ENCODE measurements at places on chromosomes 6 and 20.

- no peak for DNase-seq
Observed at GRCh38 chr20:33602826-33603590, 59.1 kb upstream of the C20orf144 start.

DNA sequence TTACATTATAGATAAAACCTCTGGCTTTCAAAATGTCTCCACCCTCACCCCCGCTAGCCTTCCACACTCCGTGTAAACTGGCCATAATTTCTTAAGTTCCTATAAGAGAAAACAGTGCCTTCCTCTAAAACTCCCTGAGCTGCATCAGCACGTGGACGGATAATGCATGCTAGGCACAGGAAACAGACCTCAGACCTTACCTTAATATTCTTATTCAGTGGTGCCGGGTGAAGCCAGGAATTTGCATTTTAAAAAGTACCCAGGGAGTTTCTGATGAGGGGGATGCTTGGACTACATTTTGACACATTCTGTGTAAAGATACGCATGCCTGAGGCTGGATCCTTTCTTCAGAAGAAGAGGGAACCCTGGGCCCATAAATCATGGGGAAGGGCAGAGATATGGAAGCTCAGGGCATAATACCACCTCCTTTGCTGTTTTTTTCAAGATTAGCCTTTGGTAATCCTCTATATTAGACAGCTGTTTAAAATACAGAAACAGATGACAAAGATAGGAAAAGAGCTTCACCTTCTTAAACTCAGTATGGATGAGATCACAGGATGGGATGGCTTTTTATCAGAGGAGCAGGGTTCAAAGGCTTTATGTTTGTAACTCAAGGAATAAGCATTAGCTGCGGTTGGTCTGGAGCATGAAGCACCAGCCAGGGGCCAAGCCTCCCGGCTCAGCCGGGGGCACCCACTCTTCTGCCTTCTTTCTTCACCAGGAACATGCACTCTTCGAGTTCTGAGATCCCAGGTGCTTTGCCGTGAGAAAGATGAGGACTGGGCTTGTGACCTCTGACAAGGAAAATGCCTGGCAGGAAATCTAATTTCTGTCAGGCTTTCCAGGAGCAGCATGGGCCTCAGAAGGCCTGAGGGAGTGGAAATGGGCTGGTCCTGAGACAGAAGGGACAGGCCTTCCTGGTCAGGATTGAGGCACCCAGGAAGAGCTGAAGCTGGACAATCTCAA lies 218.1 kb upstream of the SOX4 start:
- no peak for DNase-seq

- peak; percentile 80 for DNase-seq
Observed at GRCh38 chr6:7701212-7701834, 24.6 kb upstream of the BMP6 start.

DNA sequence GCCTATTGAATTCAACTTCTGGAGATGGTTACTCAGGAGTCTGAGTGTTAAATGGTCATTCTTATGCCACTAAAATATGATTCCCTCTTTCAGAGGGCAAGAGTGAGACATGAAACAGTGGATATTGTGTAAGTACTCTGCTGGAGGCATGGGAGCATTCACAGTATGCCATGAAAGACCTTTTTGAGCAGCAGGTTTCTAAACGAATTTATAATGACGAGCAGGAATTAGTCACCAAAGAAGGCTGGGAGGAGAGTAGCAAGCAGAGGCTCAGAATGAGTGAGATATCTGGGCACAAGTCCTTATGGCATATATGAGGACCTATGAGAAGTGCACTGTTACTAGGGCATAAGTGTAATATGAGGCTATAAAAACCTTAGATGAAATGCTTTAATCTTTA lies 10.9 kb upstream of the MYB start:
- DNase-seq = no peak

DNA sequence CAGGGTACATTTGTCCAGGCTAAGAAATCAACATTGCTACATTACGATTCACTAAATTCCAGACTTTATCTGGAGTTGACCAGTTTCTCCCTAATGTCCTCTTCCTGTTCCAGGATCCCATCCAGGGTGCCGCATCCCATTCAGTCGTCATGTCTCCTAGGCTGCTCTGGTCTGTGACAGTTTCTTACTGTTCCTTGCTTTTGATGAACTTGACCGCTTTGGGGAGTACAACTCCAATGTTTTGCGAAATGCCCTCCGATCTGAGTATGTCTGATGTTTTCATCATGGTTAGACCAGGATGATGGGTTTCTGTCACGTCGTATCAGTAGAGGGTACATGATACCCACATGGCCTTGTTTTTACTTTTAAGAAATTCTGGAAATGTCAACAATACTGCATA lies 62.2 kb downstream of the CTCFL start:
- no peak for DNase-seq

GRCh38 chr20:62116558-62117361 lies 5.5 kb upstream of the LSM14B start:
- no peak for DNase-seq

GRCh38 chr20:19515074-19515473 lies 243.0 kb upstream of the RIN2 start:
- DNase-seq = peak; percentile 75

DNA sequence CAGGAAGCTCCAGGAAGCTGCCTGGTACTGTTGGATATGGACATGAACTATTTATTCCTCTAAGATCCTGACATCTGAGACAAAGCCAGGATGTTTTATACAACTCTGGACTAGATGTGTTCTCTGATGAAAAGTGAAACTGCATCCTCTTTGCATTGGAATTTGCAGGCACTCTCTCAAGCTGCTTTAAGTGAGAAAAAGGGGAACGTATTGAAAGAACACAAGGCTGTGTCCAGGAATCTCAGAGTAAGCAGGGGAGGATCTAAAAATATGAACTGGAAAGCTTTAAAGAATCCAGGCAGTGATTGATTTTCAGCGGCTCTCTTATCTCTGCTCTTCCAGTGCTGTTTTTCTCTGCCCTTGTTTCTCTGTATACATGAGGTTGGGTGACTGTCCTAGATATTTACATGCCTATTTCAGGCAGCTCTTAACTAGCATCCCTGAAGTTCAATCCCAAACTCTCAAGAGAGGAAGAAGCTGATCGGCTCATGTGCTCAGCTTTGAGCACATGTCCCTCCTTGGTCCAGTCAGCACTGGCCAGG lies 193.8 kb downstream of the PLCB4 start:
- DNase-seq = no peak

- DNase-seq = no peak
Observed at GRCh38 chr20:61556673-61557072, 304.6 kb downstream of the CDH4 start.

DNA sequence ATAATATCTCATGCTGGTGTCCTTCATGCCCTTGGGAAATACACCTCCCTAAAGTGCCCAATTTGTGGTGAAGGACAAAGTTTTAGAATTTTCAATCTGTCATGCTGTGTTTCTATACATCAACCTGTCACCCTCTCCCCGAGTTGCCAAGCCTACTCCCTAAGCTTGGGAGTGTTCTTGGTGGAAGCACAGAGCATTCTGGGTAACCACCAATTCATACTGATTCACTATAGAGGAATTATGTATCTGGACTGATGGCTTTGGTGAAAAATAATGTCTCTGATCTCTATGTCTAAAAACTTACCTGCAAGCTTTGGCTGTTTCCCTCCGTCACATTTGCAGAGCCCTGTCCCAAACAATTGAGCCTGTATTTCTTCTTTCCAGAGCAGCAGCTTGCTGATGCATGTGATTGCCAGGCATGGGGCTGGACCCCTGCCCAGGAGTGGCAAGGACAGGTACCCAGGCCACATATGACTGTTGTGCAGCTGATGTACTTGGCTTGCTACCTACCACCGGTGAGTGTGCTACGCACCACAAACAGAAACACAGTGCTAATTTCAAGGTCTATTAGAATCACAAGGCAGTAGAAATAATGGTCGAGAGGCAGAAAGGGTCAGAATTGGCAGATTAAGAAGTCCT lies 202.8 kb upstream of the CITED2 start:
- no peak for DNase-seq

GRCh38 chr20:17421493-17421892 lies 109.7 kb downstream of the BFSP1 start:
- peak; percentile 29 for DNase-seq

All from hematopoietic multipotent progenitor cell treated with erythropoietin and hydrocortisone succinate and interleukin-3 and kit ligand, for 6 days (in vitro differentiated cells).